ENCODE measurements at places on chromosomes 1 and 21.

DNA sequence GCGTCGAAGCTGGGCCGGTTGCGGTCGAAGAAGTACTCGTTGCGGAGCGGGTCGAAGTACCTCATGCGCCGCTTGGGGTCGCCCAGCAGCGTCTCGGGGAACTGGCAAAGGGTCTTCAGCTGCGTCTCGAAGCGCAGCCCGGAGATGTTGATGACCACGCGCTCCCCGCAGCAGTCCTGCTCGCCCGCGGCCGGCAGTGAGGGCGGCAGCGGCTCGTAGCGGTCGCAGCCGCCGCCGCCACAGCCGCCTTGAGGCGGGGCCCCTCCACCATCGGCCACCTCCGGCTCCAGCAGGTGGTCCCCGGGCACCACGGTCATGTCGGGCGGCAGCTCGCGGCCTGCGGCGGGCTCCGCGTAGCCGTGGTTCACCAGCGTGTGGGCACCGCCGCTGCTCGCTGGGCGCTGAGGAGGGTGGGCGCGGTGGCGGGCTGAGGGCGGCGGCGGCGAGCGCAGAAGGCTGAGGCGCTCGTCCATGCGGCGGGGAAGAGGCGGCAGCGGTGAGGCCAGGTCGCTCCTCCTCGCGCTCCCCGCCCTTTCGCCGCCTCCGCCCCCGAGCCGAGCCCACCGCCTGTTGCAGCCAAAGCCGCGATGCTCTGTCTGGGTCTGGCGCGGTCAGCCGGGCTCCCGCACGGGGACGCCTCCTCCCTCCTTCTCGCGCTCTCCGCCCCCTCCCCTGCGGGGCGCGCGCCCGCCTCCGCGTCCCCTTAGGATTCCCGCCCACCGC, at the start of gene KCNA3:
TSS of gene KCNA3 (minus strand) at position 604 of the 723 bp plus-strand sequence. CDS start at position 473, 131 bp downstream.
- DNase-seq = no peak

- DNase-seq = no peak
Observed at GRCh38 chr1:209807509-209807908, 1.6 kb upstream of the IRF6 start.

GRCh38 chr1:148264374-148265276, 112.5 kb upstream of the NBPF11 start:
- peak; percentile 10 for DNase-seq

DNA sequence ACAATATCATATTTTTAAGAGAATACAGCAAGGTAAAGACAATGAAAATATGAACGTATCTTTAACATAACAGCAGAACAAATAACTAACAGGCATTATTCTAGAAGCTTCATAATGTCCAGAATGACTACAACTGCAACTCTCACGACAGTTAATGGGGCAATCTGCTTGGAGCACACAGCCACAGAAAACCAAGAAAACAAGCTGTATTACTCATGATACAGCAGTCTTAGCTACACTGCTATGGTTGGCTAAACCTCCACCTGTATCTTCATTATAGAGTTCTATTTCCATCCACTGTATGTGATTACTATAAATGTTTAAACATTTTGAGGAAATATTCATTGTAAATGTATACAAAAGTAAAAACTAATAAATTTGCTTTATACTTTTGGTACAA, 139.9 kb downstream of the DPYD start:
- no peak for DNase-seq

DNA sequence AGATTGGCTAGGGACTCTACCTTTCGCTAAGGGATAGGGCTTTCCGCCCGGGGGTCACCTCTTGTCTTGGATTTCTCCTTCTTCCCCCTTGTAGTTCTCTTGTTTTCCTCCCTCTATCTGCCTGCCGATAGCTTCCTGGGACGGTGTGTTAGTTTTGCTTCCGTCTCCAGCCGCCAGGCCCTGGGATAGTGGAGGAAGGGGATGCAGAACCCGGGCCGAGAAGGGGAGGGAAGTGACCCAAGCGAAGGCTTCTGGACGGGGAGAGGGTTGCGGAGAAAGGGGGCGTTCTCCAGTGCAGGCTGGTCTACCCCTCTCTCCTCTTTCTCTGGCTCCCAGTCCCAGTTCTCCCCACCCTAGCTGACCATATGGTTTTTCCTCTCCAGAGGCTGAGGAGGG, 871 bp downstream of the TUFT1 start:
- DNase-seq = no peak

DNA sequence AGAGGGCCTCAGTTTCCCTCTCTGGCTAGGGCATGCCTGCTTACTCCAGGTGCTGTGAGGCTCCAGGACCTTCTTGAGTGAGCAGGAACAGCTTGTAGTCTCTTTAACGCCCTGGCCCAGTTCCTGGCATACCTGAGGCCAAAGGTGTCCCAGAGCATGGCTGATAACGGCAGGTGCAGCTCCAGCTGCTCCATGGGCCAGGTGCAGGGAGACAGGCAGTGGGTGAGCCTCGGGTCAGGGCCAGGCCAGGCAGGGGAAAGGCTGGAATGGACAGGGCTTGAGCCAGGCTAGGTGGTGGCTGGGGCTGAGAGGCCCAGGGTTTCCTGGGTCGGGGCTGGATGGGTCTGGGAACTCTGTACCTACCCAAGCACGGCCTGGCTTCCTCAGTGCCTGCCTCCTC, 18.3 kb downstream of the EDN2 start:
- no peak for DNase-seq

- no peak for DNase-seq
Observed at GRCh38 chr1:113947388-113948107, 18.4 kb downstream of the HIPK1 start.

- no peak for DNase-seq
Observed at GRCh38 chr1:197924516-197925123, 7.4 kb downstream of the LHX9 start.

GRCh38 chr1:162726555-162726954, 63.9 kb upstream of the HSD17B7 start:
- DNase-seq = no peak

- DNase-seq = no peak
Observed at GRCh38 chr1:228341450-228341813, 65.2 kb downstream of the TRIM11 start.

- DNase-seq = no peak
Observed at GRCh38 chr1:231958448-231958847, 331.9 kb downstream of the DISC1 start.

DNA sequence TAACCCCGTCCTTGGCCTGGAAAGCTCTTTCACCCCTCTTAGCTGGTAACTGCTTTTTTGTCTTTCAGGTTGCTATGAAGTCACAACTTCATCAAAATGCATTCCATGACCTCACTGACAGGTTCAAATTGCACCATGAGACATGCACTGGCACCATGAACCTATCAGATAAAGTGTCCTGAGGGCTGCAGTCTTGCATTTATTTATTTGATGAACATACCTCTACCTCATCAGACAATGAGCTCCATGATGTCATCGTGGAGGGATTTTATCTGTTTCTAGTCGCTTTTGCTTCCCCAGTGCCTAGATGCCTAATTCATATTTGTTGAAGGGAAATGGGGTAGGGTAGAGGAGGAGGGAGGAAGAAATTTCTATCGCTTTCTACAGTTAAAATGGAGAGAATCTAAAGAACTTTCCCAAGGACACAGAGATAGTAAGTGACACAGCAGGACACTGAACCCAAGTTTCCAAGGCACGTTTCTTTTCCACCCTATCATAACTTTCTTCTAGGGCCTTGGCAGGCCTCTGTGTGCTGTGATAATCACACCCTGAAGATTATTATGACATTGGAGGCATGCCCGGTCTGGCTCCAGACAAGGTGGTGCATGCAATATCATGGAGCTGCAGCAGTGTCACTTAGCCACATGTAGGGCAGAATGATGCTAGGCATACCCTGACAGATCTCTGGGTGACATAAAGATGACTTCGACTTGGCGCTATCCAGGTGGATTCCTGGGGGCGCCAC, 69.5 kb downstream of the CD58 start:
- DNase-seq = no peak

- DNase-seq = no peak
Observed at GRCh38 chr1:29238620-29239002, 2.3 kb downstream of the PTPRU start.

GRCh38 chr21:35226328-35226727, 177.2 kb upstream of the RUNX1 start:
- no peak for DNase-seq

- DNase-seq = no peak
Observed at GRCh38 chr1:24151175-24151533, 8.2 kb upstream of the IL22RA1 start.

DNA sequence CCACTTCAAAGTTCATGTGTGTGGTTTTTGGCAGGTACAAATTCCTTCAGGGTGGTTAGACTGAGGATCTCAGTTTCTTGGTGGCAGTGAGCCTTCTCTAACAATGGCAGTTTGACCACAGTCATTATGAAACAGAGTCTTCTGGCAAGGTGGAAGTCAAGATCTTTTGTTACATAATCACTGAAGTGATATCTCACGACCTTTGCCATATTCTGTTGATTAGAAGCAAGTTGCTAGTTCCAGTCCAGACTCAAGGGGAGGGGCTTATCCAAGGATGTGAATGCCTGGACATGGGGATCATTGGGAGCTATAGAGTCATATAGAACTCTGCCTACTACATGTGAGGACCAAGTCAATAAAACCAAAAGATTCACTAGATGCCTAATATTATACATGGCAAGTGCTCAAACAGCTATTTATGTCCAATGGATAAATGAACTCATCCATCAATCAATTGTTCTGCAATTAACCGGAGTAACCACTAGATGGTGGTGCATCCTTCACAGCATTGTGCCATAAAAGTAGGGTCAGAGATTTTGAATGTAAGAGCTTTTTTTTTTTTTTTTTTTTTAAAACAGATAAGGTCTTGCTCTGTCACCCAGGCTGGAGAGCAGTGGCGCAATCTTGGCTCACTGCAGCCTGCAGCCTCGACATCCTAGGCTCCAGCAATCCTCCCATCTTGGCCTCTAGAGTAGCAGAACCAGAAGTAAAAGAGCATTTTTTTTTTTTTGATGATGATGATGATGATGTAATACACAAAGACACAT, 131.9 kb downstream of the CRB1 start:
- DNase-seq = no peak

- DNase-seq = no peak
Observed at GRCh38 chr1:164756741-164757140, 197.8 kb downstream of the PBX1 start.

GRCh38 chr21:43881283-43881682, 16.3 kb downstream of the AGPAT3 start:
- no peak for DNase-seq

DNA sequence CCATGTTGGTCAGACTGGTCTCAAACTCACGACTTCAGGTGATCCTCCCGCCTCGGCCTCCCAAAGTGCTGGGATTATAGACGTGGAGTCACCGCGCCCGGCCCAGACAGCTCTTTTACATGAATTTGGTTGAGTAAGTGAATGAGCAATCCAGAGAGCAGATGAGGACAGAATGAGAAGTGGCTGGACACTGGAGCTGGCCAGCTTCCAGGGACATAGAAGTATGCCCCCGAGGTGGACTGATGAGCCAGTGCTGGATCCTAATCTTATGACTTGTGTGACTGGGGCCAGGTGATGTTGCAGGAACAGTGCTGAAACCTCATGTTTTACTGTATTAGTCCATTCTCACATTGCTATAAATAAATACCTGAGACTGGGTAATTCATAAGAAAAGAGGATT, 35.9 kb upstream of the KANK4 start:
- no peak for DNase-seq

DNA sequence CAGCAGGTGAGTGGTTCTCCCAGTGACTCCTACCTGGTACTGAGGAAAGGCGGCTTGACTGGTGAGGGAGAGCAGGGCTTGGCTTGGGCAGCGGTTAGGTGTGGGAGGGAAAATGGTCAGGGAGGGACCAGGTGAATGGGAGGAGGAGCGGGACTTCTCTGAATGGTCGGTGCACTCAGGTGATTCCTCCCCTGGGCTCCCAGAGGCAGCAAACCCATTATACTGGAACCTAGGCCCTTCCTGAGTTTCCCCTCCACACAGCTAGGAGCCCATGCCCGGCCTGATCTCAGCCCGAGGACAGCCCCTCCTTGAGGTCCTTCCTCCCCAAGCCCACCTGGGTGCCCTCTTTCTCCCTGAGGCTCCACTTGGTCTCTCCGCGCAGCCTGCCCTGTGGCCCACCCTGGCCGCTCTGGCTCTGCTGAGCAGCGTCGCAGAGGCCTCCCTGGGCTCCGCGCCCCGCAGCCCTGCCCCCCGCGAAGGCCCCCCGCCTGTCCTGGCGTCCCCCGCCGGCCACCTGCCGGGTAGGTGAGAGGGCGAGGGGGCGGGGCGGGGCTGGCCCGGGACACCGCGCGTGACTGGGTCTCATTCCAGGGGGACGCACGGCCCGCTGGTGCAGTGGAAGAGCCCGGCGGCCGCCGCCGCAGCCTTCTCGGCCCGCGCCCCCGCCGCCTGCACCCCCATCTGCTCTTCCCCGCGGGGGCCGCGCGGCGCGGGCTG, 2.3 kb downstream of the ARTN start:
- DNase-seq = no peak

- DNase-seq = no peak
Observed at GRCh38 chr21:35933466-35933865, 126.9 kb downstream of the SETD4 start.

- no peak for DNase-seq
Observed at GRCh38 chr1:48016515-48016914, 19.3 kb upstream of the TRABD2B start.

DNA sequence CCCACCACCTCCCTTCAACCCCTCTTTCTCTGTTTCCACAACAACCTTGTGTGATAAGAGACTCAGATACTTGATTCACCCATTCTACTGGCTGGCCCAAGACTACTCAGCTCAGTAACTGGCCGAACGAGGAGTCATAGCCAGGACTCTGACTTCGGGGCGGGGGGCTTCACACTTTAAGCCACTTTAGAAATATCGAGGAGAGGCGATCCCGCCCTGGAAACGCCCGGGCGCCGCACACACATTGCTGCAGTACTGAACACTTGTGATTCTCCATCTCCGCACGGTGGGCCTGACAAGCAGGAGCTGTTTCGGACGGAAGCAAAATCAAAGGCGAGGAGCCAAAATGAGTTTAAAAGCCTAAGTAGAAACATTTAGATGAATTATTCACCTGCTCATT, 182.1 kb downstream of the NPHP4 start:
- no peak for DNase-seq

- no peak for DNase-seq
Observed at GRCh38 chr1:179883745-179884138, 1.7 kb downstream of the TOR1AIP1 start.

DNA sequence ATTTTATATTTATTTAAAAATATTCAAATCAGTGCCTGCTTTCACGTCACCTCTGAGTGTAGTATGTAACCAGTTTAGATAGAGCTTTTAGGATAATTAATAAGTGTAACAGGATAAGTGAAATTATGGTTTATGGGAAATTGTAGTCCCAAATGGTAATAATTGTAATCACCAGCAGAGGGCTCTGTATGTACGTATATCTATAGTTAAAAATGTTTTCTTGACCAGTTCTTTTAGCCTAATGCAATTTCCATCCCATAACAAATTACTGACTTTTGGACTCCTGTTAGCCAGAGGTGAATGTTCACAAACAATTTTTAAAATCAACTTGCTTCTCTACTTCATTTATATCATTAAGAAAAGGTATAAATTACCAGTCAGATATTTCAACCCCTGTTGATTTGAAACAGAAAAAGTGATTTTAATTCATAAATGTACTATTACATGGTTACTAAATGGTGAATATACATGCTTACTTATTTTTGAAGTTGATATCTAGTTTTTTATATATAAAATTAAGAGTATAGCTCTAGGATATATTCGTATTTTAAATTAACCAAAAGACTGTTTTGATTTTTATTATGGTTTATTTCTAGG, 25.3 kb downstream of the SLC30A7 start:
- no peak for DNase-seq

GRCh38 chr1:206583707-206584648, 28.3 kb downstream of the EIF2D start:
- DNase-seq = no peak
